ENCODE measurements at places on chromosomes 7 and 10.

DNA sequence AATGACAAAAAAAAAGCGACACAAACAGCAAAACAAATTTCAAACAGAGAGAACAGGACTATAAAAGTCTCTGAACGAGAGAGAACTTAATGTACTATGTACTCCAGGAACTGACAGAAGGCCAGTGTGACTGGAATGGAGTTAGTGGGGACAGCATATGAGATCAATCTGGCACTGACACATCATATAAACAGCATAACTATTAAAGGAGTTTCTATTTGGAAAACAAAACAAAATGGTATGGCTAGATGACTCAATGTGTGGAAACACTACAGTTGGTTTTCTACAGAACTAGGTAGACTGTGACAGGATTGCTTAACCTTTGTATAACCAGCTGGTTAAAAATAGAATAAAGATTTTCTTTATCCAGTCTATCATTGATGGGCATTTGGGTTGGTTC is 232.9 kb upstream of the KAT6B start:
- DNase-seq: no peak

- no peak for DNase-seq
These were observed 366.1 kb upstream of the BMPER start for GRCh38 chr7:33539198-33539597.

DNA sequence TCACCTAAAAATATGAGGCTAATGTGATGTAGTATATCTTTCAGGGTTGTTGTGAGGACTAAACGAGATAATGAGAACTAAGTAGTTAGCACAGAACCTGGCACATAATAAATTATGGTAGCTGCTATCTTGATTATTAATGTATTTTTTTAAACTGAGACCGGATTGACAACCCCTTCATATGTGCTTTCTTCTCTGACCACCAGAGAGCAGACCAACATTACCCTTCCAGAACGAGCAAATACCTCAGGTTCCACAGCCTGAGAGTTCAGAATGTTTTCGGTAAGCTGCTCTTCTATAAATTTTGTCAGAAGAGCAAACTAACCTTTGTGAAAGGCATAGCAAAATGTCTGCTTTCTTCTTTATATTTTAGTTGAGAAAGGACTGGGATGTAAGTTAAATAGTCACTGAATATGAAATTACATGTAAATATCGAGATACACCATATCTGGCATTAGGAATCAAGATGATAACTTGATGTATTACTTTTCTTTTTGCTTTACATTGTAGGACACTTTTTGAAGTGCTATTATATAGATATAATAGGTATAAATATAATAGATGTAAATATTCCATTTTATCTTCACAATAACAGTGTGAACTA is 13.6 kb upstream of the BPGM start:
- DNase-seq: peak; percentile 45

DNA sequence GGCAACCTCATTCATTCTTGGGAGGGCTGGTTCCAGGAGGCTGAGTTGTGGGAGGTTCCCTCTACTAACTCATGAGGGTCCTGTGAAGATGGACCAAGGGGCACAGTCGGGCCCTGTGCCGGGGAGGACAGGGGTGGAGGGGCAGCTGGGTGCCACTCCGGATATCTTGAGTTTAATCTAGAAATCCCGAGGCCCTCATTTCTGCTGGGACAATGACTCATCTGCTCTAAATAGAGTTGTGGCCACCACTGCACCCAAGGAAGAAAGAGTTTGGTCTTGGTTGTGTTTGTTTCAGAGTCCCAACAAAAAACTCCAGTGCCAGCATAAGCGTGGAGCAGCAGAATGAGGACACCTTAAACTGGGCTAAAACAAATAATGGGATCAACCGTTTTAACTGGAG is 82.4 kb downstream of the EBF3 start:
- no peak for DNase-seq
